ENCODE measurements at places on chromosomes 3 and 15.

GRCh38 chr3:186466391-186466974, 77.7 kb downstream of the CRYGS start:
- no peak for DNase-seq

DNA sequence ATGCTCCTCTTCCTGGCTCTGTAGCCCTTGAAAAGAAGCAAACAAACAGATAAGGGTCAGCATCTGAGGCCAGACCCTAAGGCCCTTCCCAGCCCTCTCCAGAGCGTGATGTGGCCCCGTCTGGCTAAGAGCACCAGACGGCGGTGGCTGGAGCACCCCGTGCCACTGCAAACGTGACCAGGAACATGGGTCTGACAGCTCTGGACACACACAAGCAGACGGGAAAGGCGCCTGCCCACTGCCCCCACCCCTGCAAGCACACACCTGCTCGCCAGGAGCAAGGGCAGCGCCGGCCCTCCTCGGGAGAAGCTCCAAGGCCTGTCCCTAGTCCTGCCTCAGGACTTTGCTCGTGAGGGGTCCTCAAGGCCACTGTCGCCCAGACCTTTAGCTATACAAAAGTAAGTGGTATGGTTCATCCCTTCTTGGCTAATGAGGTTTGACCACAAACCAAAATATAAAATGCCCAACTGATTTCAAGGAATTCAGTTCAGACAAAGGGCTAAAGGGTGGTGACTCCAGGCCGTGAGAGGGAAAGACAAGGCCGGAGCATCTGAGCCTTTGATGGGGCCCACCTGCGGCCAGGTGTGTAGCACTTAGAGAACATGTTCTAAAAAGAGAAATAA, 90.4 kb downstream of the XXYLT1 start:
- peak; percentile 33 for DNase-seq

DNA sequence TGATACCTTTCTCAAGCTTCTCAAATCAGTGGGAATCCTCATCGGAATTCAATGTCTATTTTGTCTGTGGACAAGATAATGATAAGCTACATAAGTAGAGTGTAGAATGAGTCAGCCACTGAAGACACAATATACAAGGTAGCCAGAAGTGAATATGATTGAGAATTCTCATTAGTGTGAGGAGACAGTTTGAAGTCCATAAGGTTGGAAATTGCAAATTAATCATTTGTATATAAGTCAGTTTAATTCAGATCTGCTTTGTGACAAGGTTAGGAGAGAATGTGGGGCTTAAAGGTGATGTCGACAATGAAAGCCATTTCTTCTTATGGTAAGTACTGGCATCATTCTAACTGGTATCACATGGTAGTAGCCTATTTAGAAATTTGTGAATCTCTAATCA, 4.2 kb downstream of the ARPP21 start:
- no peak for DNase-seq

DNA sequence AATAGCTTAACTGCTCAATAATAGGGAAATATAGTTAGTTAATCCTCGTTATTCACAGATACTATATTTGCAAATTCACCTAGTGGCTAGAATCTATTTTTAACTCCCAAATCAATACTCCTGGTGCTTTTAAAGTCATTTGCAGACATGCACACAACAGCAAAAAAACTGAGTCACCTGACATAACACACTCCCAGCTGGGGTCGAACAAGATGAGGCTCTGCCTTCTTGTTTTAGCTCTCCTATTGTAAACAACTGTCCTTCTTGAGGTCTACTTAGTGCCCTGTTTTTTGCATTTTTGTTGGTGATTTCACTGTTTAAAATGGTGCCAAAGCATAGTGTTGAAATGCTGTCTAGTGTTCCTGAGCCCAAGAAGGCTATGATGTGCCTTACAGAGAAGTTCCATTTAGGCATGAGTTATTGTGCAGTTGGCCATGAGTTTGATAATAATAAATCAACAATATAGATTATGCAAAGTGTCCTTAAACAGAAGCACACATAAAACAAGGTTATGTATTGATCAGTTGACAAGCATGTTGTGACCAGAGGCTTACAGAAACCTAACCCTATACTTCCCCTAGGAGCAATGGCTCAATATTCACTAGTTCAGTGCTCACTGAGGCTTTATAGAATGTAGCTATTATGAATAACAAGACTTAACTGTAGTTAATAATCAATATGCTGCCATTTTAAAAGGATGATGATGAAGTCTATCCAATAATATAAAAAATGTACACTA, 18.6 kb downstream of the MAP3K13 start:
- DNase-seq: no peak

DNA sequence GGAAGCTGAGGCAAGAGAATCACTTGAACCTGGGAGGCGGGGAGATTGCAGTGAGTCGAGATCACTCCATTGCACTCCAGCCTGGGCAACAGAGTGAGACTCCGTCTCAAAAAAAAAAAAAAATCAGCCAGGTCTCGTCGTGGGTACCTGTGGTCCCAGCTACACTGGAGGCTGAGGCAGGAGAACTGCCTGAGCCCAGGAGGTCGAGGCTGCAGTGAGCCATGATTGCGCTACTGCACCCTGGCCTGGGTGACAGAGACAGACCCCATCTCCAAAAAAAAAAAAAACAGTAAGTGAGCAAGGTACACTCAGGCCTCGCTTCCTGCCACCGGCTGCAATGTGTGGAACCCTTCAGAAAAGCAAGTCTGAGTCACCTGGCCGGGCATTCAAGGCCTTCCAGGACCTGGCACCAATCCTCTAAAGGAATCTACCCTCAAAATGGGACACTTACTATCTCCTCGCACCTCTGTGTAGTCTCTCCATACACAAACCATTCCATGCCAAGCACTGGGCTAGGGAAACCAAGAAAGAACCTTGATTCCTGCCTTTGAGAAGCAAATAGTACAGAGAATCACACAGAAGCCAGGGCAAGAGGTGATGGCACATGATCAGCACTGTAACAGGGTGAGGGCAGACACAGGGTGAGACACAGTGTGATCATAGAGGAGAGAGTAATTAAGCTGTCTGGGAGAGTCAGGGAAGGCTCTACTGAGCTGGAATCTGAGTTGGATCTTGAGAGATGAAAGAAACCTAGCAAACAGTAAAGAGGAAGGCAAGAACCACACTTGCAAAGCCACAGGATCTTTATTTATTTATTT, 9.7 kb downstream of the SCAMP2 start:
- DNase-seq: no peak

DNA sequence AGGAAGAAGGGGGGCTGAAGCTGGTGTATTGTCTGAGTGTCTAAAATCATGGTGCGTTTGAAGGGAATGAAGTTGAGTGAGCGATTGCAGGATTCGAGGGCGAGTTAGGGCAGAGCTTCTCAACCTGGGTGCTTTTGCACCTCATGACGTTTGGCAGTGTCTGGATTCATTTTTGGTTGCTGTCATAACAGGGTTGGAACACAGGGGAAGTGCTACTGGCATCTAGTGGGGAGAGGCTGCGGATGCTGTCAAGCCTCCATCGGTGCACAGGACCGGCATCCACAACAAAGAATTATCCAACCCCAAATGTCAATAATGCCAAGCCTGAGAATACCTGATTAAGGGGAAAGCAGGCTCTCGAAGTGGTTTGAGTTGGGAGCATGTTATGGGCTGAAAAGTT, 120.0 kb downstream of the SLCO3A1 start:
- no peak for DNase-seq

- DNase-seq: peak; percentile 42
These were observed 1.6 kb downstream of the FAM131A start for GRCh38 chr3:184339001-184339400.

GRCh38 chr3:61940236-61940635, 378.9 kb downstream of the PTPRG start:
- no peak for DNase-seq

DNA sequence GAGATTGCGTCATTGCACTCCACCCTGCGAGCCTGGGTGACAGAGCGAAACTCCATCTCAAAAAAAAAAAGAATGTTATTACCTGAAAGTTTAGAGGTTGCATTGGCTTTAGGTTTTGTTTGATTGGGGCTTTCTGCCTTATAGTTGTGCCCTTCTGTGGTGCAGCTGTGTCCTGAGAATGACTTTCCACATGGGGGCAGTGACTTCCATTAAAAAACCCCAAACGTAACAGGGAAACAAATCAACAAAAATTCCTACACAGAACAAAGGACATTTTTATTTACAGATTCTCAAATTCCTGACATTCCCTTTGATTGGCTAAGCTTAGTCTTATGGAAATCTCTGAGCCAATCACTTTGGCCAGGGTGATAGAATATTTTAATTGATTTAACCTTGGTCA, 154.1 kb upstream of the GPR149 start:
- no peak for DNase-seq

DNA sequence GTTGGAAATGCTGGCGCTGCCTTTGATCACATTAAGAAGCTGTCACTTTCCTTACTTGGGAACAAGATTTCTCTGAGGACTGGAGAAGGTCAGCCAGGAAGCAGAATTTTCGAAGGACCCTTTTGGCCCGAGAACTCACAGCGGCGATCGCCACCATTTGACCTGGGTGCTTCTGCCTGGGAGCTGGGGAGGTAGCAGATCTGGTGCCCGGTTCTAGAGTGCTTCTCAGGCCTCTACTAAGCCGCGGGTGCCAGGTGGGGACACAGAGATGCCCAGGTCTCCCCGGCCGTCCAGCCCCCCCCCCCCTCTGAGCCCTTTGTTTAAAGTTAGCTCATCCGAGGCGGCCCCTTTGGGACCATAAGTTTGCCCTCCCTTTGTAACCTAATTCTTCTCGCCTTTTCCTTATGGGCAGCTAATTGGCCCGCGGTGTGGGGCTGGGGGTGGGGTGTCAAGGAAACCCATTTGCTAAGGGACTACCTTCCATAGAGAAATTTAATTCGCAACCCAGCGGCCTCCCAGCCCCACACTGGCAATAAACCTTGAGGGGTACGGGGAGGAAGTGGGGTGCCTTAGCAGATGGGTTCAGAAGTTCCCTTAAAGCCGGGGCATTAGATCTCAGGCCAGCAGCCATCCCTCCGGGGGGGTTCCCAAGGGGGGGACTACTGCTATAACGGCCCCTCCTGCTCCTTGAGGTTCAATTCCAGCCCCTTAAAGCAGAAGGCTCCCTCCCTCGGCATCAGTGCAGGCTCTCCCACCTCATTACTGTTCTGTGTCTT, 1.9 kb downstream of the GATA2 start:
- no peak for DNase-seq

DNA sequence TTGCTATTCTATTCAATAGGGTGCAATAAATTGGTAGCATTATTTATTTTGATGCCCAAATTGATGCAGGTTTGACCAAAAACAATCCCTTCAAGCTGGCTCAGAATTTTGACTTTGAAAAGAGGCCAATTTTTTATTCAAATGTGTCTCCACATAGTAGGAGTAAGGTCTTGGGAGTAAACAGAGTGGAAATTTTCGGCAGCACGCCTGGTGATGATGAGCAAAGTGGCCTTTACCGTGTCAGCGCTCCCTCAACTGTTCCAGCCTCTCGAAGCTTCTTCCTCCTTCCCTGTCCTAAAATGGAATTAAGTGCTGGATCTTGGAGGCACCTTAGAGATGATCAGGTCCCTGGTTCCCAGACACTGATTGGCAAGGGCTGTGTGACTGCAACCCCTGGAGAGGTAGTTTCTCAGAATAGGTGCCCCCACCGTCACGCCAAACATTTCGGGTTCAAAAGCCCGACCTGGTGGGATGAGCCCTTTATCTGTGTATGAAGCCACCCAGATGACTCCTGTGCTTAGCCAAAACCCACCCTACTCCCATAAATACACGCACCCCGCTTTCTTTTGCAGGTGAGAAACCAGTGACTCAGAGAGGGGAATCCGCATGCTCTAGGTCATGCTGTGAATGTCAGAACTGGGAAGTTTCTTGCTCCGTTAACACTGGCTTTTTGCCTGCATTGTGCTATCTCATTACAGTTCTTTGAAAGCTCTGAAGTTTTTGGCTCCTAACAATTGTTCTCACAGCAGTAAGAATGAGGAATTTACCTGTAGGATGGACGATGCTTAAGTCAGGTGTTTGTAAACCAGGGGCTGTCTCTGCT, 89.1 kb downstream of the CRYGS start:
- DNase-seq: no peak

DNA sequence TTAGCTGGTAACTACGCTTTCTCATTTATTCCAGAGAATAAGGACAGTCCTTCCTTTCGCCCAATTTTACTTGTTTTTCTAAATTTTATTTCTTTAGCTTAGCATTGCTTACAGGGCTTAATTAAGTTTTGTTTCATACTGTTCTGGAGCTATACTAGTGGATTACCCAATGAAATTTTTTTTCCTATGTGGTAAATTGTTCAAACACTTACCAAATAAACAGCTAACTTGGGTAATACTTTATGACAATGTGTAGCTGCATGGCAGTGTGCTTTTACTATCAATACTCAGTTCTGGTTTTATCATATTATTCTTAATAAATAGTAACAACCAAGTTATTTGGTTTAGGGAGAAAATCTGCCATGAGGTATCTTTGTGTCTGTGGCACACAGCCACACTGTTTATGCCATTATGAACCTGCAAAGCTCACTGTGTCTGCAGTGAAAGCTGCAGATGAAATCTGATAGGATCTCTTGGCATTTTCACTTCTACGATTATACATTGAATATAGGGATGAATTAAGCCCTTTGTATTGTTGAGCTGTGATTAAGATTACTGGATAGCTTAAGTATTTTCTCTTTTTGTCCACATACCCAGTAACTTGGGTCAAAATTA, 37.2 kb downstream of the UBE2E2 start:
- DNase-seq: no peak

GRCh38 chr3:157107037-157107436, 52.9 kb downstream of the CCNL1 start:
- DNase-seq: no peak

- no peak for DNase-seq
These were observed 74.4 kb downstream of the CD200 start for GRCh38 chr3:112407214-112407887.

DNA sequence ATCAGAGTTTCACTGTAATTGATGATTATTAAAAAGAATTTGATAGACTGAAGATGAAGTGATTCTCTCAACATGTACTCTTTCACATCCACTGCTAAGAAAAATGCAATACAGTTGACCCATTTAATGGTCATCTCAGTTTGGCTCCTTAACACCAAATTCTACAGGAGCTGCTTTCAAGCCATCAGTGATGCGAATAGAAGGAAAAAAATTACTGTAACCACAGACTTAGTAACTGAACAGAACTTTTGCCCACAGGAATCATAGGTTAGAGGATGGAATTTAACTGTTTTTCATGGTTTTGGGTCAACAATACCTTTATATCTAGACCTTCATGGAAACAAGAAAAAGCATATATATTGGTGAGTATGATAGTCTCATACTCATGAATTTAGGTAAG, 633.5 kb downstream of the CADM2 start:
- no peak for DNase-seq

DNA sequence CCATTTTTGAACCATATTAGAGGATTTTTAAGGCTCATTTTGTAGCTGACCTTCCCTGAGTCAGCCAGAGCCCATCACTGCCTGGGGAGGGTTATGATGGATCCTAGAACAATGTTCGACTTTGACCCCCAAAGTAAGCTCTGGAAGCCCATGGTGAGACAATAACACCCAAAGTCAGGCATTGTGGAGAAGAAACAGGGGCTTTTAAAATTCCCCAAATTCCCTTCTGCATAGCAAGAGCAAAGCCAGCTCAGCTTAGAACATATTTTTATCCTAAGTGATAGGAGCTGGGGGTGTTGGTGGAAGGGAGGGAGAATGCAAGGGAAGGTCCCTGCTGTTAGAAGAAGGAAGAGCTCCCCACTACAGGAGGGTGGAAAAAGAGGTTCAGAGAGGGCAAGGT, 4.0 kb downstream of the ITGA11 start:
- DNase-seq: no peak

GRCh38 chr15:42594095-42594494, 18.7 kb downstream of the STARD9 start:
- DNase-seq: no peak

GRCh38 chr3:127712881-127713771, 40.4 kb downstream of the ABTB1 start:
- peak; percentile 26 for DNase-seq

- DNase-seq: no peak
These were observed 278.5 kb upstream of the UMPS start for GRCh38 chr3:124451630-124452317.

All from DMS79 (cell line).